Left ventricle myocardium superior (tissue), 1 donor: ENCODE measurements at places on chromosomes 6 and 20. TPM values are rescaled to one million over a fixed set of nuclear protein-coding genes. Genes with fewer than 3 reads are reported as not detected.

GRCh38 chr6:46638650-46639049 is 14.0 kb downstream of the CYP39A1 start:
- DNase-seq: no peak

DNA sequence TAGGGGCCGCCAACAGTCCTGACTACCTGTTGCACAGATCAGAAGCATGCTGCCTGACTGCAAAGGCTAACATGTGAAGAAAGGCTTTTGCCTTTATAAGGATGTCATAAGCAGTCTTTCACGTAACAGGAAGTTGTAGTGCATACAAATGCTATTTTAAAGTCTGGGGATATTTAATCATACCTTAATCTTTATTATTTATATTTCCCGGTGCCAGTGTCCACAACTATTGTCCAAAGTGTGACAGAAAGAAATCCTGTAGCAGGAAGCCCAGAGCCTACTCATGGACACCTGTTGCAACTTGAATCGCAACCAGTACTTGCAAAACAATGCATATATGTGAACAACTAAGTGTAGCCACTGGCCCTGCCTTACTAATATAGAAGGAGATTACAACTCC is 235.8 kb downstream of the ALDH8A1 start:
- no peak for DNase-seq

DNA sequence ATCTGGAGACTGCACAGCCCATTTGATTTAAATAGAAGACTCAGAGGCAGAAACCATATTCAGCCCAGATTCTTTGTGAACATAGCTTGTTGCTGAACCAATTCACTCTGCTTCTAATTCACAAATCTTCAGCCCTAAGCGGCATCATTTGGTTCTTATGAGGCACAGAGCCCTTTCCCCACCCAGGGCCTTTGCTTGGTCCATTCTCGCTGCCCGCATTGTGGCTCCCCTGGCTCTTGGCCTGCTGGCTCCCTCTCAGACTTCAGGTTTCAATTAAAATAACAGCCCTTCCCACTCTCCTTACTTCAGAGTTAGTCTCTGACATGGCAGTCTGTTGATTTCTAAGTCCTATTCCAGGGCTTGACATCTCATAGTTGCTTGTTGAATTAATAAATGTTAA is 9.4 kb upstream of the TMEM14A start:
- no peak for DNase-seq

DNA sequence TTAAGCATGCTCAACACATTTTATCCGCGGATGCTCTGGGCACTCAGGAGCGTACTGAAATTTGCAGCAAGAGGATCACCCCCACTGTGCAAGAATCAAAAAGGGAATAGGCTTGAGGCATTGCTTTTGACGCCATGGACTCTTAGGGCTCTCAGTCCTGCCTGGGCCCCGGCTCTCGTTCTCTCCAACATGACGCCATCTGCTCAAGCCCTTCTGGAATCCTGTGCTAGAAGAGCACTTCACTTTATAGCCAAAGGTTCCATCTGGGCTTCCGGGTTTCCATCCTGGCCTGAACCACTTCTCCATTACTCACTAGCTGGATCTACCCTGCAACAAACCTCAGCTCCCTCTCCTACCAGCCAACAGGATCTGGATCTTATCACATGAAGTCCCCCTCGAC is 105.3 kb downstream of the FOXF2 start:
- DNase-seq: no peak

DNA sequence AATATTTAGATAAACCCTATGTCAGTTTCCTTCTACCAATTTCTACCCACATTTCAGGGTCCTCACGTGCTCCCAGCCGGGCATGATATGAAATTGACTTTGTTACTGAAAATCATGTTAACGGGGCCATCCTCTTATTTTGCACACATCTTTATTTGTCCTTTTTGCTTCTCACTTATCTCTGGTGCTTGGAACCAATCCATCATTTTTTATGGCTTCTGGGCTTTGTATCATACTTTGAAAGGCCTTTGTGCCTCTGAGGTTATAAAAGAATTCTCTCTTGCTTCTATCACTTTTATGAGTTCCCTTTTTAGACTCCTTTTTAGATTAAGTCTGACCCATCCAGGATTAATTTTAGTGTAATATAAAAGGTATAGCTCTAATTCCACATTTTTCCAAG is 117.1 kb upstream of the PRND start:
- DNase-seq: no peak

DNA sequence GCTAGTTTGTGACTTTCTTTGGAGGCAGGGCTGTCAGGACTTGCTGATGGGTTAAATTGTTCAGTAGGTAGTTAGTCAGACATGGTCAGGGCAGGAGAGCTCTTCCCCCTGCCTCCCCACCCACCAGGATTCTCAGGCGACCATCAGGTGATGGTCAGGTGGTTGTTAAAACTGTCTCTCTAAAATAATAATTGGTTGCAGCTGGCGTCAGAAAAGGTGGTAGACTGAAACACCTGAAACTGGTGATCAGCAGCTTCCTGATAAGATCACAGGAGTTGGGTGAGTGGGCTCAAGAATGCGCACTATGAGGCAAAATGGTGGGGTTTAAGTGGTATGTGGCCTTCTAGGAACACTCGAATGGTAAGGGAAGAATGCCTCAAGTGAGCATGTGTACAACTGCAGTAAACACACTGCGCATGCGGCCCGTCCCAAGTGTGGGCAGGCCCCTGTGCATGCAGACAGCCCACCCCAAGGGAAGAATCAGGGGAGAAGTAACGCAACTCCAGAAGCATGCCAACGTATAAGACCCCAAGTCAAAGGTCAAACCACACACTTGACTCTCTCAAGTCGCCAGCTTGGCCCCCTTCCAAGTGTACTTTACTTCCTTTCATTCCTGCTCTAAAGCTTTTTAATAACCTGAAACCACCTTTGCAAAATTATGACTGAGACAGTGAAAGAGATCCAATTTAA is 7.9 kb upstream of the BLCAP start:
- no peak for DNase-seq

- no peak for DNase-seq
Measured at GRCh38 chr20:51362254-51362653, 180.3 kb downstream of the NFATC2 start.

GRCh38 chr6:88473589-88473988 is 307.4 kb upstream of the CNR1 start:
- DNase-seq: no peak

DNA sequence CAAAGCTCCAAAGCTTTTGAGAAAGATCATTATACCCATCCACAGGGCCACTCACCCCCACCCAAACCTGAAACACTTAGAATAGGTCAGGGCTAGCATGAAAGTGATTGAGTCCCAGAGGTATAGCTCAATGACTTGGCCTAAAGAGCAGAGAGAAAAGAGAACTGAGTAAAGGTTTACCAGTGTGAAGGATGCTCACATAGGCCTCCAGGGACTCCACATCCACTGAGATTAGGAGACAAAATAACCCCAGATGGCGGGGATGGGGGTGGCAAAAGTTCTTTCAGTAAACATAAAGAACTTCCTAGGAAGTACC is 12.2 kb downstream of the SAYSD1 start:
- no peak for DNase-seq

DNA sequence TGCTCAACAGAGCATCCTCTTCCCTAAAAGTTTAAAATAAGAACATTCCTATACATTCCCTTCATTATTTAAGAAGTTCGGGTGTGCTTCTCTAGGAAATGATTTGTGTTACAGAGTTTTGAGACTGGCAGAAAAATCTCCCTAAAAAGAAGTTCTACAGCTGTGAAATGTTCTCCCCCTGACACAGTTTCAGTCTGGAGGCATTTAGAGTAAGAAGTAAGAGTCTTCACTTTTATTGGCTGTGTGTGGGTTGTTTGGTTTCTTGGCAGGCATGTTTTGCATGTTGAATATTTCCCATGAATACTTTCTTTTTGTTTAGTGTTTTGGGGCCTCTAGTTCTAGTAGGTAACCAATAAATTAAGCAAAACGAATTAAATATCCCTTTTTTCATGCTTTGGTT is 195.9 kb downstream of the TENT5A start:
- no peak for DNase-seq

GRCh38 chr6:160103825-160104100 is 17.9 kb upstream of the SLC22A1 start:
- no peak for DNase-seq

GRCh38 chr6:157025437-157025836 is 248.3 kb downstream of the ARID1B start:
- no peak for DNase-seq

DNA sequence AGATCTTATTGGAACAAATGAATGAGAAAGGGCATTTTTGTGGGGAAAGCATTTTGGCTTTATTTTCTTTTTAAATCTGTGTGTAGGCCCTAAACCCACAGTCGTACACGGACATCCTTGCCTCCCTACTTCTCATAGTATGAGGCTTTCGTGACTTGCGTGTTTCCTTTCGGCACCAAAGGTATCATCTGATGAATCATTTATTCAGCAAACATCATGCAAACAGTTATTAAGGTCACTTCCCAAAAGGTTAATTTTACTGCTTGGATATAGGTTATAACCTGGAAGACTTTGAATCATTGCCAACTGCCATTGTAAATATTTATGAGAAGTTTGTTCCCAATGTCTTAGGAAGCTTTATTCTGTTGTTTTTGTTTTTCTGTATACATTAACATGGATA is 15.1 kb upstream of the SLC22A2 start:
- DNase-seq: no peak

The UBE2C gene
- total RNA-seq: 1.0 TPM

DNA sequence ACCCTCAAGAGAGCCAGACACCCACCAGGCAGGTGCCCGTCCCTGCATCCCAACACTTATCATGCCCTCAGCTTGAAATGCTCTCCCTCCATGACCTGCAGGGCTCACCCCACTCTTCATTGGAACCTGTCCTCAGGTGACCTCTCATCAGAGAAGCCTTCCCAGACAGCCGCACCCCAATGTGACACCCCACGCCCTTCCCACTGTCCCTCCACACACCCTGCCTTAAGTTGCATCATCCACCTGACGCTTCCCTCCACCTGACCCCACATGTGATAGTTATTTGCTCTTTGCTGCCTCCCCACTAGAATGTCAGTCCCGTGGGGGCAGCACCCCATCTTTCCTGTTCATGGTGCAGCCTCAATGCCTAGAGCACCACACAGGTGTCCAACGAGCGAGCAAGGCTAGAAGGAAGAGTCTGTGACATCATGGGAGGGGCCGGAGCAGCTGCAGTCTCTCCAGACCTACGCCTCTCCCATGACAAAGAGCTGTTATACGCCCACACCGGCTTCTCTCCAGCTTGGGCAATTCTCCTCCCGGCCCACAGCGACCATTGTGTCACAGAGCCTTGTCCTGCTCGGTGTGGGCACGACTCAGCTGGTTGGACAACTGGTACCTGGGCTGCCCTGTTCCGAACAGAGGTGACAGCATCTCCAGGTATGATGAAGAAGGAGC is 58.2 kb downstream of the NFATC2 start:
- no peak for DNase-seq

GRCh38 chr6:157265186-157265585 is 58.1 kb downstream of the TMEM242 start:
- no peak for DNase-seq

The MSH5 gene
- 1.3 TPM for total RNA-seq

DNA sequence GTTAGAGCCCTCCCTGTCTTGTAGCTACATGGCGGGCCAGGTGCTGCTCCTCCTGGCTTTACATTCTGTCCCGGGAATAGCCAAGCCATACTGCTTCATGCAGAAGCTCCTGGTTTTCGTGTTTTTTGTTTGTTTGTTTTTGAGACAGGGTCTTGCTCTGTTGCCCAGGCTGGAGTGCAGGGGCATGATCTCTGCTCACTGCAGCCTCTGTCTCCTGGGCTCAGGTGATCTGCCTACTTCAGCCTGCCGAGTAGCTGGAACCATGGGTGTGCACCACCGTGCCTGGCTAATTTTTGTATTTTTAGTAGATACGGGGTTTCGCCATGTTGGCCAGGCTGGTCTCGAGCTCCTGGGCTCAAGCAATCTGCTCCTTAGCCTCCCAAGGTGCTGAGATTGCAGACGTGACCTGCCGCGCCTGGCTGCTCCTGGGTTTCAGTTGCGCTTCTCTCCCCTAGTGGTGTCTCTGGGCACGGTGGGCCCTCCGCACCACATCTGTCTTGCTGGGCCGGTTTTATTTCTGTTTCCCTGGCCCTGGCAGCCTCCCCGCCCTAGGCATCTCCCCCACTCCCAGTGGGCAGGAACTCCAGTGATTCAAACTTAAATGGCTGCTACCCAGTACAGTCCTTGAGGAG is 12.9 kb downstream of the CDYL start:
- DNase-seq: no peak

DNA sequence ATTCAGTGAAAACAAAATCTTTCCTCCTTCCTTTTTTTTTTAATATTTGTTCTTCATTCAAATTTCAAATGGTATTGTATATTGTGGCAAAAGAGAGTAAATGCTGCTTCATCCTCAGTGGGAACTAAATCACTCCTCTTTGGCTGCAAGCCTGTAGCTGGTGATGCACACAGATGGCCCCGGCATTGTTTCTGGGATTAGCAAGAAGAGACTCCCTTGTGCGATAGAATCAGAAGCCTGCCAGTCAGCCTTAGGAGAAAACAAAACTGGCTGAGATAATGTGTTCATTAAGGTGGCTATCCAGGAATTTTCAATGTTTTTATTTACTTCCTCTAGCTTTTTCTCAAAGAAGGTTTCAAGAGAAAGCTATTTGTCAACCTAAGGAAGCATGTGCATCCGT is 20.7 kb upstream of the ELOVL2 start:
- DNase-seq: no peak

DNA sequence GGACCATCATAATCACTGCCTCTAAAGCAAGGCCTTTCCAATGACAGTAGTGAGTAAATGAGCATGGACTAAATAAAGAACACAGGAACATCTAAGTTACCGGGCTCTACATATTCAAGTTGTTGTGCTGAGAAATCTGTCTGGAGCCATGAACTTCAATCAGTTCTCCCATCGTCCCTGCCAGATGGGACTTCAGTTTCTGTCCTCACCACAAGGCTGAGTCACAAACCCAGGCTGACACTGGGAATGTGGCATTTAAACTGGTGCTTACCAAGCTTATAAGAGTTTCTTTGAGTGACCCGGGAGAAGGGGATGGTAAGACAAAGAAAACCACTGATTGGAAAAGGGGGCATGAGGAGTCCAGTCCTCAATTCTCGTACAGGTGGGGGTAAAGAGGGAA is 497.0 kb downstream of the MAFB start:
- DNase-seq: no peak

The GATA5 gene
- total RNA-seq: 18.1 TPM

GRCh38 chr20:36070451-36070850 is 84.1 kb upstream of the EPB41L1 start:
- no peak for DNase-seq

The SLC25A27 gene
- 15.3 TPM for total RNA-seq
